WTC11 (cell line): ENCODE measurements at places on chromosomes 2 and 18. TPM values are rescaled to one million over a fixed set of nuclear protein-coding genes. Genes with fewer than 3 reads are reported as not detected.

Gene UGT1A8
- total RNA-seq, result 0.11 to 0.13 TPM in 2 of 3 replicates, not detected in the other

GRCh38 chr2:225340923-225341322 is 58.6 kb upstream of the NYAP2 start:
- no peak for DNase-seq

Gene MC2R
- total RNA-seq, result not detected in 3 replicates

Gene ALPP
- total RNA-seq, result 0.14 to 0.20 TPM (median 0.14 TPM) in 3 replicates

DNA sequence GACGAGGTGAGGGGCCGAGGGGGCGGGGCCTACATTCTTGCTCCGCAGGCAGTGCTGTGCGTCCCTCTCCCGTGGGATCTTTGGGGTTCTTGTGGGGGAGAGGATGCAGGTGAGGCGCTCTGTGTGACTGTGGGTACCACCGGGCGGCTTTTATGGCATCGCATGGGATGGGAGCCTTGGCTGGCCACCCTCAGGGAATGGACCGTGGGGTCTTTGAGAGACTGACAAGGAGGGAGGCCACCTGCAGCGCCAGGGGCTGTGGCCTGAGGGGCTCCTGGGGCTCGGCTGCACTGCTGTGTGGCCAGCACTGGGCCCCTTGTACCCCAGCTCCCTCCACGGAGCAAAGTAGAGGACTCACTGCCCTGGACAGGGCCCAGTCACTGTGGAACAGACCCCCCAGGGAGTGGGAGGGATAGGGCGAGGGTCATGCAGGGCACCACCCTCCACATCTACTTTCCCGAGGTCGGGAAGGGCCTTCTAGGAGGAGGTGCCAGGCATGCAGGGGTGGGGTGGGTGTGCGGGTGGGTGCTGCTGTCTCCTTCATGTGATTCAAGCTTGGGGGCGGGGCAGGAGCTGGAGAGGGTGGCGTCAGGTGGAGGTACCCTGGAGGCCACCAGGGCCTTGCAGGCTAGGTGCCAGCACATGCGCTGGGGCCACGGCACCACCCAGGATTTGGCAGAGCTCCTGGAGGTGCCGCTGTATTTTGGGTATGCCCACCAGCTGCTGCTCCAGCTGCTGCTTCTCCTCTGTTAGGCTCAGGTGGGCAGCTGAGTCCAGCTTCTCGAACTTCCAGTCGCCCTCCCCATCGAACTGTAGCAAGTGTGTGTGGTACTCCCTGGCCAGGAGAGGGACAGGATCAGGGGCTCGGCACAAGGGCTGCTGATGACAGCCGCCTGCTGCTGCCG is 1072.4 kb downstream of the RPIA start:
- no peak for DNase-seq

DNA sequence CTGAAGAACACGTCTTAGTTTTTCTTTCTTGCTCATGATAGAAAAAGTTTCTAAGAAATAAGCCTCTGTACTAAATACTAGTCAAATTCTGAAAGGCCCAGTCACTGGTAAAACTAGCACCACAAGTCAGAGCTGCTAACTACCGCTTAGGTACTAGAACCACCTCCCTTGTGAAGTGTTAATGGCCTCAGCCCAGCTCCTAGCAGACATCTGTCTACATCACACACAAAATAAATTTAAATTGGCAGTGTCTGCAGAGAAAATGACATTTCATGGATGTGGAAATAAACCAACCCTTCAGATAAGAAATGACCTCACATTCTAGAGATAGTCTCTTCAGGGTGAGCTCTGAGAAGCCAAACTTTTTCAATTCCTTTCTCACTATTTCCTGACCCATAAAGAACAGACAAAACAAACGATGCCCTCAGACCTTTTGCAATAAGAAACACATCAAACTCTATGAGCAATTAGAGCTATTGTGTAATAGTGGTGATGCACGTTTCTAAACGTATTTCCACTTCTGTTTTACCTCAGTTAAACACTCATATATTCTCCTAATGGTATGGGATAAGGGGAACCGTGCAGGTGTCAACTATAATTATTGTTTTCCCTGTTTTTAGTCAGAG is 70.3 kb upstream of the DSG1 start:
- no peak for DNase-seq

DNA sequence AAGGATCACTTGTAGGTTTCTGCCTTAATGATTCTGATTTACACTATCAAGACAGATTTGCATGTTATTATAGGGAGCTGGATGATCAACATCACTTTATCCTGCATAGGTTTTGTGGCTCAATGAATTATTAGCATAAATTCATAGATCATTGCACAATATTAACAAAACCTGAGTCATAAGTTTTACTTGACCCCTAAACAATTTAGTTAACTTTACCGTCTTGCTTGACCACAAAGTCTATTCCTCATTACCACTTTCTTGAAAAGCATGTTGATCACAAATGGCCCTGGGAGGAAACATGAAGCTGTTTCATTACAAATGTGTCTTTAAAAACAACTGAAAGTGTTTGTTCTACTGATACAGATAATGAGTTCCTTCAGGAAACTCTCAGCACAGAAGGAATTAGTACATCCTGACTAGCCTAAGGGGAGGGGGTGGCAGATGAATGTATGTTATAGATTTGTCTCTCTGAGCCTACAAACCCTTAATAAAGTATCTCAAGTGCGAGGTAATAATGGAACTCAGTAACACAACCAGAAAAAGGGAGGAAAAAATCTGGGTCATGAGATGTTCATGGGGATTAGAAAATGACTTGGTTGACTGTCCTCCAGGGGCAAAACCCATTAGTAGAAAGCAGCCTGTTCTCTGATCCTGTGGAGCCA is 303.4 kb downstream of the PIK3C3 start:
- DNase-seq, result no peak

Gene GPAT2
- total RNA-seq, result 0.20 to 0.66 TPM (median 0.55 TPM) in 3 replicates

- no peak for DNase-seq
These were observed 654.5 kb upstream of the CDH2 start for GRCh38 chr18:28831476-28831875.

Gene EPB41L5
- total RNA-seq, result 34.9 to 40.0 TPM (median 37.7 TPM) in 3 replicates

GRCh38 chr2:126950504-126950903 is 51.8 kb downstream of the TEX51 start:
- no peak for DNase-seq
